ENCODE measurements at places on chromosomes 3 and 15.
A peak's percentile ranks its signal among the peaks of the same experiment; 100 is the strongest.

- peak; percentile 73 for DNase-seq
Measured at GRCh38 chr3:194689493-194689944, 3.8 kb downstream of the FAM43A start.

GRCh38 chr15:44537735-44538240 is 841 bp downstream of the EIF3J start:
- no peak for DNase-seq

DNA sequence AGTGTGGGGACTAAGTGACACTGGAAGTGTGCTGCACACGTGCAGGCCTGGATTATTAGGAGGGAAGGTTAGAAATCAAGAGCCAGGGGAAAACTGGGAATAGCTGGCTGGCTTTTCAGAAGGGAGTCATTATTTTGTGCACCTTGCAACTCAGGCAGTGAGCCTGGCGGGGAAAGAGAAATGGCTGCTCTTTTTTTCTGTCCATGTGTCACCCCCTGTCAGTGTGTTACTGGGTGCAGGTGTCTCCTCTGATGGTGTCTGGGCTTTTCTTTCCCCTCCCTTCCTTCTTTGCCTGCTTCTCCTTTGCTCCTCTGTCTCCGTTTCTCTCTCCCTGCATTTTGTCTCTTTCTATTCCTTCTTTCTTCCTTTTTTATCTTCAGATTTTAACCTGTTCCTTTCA is 130.7 kb downstream of the APBA2 start:
- DNase-seq, result no peak

GRCh38 chr15:85116494-85116893 is 134.8 kb downstream of the PDE8A start:
- no peak for DNase-seq

- DNase-seq, result no peak
Measured at GRCh38 chr15:33013827-33014445, 180.6 kb downstream of the FMN1 start.

DNA sequence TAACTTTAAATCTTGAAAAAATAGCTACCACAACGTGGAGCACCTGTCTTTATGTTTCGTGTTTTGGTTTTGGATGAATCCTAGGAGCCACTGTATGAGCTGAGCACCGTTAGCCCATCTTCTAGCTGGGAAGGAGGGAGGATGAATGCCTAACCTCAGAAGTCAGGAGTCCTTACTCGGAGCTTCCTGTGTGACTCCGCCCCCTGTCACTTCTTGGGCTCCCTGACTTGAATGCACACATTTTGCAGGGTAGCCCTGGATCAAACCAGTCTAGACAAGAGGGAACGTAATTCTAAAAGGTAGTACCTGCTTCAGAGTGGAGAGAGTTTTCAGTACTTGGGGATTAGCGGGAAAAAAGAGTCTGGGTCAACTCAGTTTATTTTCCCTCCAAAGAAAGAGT is 5.3 kb downstream of the GABRA5 start:
- no peak for DNase-seq

DNA sequence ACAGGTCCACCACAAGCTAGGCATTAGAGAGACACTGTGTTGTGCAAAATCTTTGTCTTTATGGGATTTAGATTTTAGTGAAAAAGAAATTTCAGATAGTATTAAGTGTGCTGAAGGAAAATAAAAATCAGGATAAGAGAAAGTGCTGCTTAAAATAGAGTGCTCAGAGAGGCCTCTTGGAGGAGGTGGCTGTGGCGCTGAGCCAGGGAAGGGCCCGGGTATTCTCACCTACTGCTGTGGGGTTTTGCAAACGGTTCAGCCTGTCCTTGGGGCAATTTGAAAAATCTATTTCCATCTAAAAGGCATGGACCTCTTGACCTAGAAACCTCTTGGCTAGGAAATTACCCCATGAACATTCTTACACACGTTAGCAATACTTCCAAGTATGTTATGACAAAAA is 267.7 kb downstream of the TJP1 start:
- no peak for DNase-seq

- no peak for DNase-seq
Measured at GRCh38 chr15:57885435-57885834, 178.9 kb downstream of the POLR2M start.

DNA sequence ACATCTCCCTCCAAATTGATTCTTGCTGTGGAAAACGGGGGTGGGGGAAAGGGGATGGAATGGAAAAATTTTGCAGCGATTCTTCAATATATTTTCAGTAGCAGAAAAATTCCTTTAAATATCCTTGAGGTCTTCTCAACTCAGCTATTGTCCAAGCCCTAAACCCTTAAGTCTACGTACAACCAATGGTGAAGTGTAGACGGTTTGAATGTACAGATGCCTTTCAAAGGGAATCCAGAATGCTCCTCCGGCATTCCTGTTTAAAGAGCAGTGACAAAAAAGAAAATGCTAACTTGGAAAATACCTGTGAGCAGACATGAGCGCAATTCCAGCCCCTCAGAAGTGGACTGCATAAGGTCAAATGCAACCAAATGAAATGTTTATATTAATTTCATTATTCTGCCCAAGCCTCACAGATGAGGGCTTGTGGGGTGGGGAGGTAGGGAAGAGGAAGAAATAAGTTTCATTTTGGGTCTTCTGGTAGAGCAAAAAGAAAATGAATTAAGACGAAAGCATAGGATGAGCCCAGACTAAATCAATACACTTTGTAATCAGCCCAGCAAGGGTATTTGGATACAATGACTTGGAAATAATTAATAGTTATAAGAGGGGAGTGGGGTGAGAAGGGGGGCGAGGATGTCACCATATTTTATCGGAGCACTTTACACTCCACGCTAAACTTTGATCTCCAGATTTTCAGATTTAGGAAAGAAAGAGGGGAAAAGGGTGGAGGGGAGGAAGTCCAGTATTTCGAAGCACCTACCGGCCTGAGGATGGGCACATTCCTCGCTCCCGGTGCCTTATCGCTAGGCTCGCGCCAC is 2.7 kb downstream of the FOXP1 start:
- no peak for DNase-seq

DNA sequence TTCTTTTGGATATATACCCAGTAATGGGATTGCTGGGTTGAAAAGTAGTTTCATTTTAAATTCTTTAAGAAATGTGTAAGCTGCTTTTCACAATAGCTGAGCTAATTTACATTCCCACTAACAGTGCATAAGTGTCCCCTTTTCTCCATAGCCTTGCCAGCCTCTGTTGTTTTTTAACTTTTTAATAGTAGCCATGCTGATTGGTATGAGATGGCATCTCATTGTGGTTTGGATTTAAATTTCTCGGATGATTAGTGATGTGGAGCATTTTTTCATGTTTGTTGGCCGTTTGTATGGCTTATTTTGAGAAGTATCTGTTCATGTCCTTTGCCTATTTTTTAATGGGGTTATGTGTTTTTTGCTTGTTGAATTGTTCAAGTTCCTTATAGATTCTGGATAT is 444.3 kb upstream of the ATP11B start:
- no peak for DNase-seq

GRCh38 chr15:43204016-43204901 is 16.6 kb downstream of the EPB42 start:
- DNase-seq, result no peak

GRCh38 chr15:33107950-33108349 is 86.6 kb downstream of the FMN1 start:
- DNase-seq, result no peak

DNA sequence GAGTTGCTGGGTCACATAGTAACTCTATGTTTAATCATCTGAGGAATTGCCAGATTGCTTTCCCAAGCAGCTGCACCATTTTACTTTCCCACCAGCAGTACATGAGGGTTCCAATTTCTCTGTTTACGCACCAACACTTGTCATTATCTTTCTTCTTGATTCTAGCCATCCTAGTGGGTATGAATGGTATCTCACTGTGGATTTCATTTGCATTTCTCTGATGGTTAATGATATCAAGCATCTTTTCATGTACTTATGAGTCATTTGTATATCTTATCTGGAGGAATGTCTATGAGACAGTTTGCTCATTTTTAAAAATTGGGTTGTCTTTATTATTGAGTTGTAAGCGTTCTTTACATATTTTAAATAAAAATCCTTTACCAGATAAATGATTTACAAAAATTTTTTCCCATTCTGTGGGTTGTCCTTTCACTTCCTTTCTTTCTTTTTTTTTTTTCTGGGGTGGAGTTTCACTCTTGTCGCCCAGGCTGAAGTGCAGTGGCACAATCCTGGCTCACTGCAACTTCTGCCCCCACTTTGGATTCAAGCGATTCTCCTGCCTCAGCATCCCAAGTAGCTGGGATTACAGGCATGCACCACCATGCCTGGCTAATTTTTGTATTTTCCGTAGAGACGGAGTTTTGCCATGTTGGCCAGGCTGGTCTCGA is 8.9 kb upstream of the SGO1 start:
- DNase-seq, result no peak

DNA sequence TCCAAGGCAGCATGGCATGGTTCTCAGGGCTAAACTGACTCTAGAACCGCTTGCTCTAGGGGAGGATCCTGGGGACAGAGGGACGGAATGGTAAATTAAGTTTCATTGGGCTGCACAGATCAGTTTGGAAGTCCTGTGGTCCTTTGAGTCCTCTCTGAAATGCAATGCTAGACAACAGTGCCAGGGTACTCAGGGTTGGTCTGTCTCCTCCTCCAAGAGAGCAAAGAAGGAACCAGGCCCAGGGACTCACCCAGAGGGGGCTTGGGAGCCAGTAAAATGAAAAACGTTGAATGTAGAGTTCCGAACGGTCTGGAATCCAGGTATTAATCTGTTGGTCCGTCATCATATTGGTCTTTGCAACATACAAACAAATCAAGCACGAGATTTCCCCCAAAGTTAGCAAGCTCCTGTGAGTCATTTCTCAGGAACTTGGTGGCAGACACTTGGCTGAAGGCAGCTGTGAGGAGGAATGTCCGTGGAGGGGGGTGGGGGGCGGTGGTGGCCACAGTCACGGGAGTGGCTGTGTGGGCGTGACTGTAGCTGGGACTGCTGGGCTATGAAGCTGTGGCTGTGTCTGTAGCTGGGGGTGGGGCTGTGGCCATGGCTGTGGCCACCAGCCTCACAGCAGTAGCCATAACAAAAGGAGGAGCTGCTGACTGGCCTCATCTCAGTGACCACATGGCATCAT is 361.0 kb downstream of the SHQ1 start:
- DNase-seq, result no peak

- no peak for DNase-seq
Measured at GRCh38 chr3:129715854-129716253, 109.4 kb upstream of the PLXND1 start.

- DNase-seq, result no peak
Measured at GRCh38 chr15:33846862-33847261, 121.4 kb upstream of the CHRM5 start.

- no peak for DNase-seq
Measured at GRCh38 chr15:40594429-40594836, 384 bp downstream of the KNL1 start.
